ENCODE measurements at places on chromosomes 11 and 22.
A peak's percentile ranks its signal among the peaks of the same experiment; 100 is the strongest.

DNA sequence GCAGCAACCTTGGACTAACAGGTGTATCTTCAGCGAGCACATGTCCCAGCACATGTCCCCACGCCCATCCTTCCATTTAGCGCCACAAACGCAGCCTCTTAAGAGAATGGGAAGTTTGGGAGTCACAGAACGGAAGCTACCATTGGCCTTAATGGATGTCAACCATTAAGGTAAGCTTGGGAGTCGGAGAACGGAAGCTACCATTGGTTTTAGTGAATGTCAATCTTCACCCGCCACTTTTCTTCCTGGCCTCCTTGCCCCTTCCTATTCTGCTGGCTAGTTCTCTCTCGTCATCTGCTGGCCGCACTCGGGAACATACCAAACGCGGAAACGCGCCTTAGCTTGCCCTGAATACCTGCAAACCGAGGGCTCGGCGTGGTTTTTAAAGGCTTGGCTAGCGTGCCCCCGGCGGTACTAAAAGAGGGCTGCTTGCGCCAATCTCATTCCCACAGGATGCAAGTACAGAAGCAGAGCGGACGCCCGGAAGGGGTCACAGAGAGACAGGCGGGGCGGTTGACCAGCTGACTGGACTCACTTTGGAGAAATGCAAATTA lies 24.3 kb downstream of the GLYATL1 start:
- DNase-seq, result peak; percentile 69

- peak; percentile 53 for DNase-seq
Observed at GRCh38 chr22:41576877-41577276, 12.8 kb downstream of the PMM1 start.

DNA sequence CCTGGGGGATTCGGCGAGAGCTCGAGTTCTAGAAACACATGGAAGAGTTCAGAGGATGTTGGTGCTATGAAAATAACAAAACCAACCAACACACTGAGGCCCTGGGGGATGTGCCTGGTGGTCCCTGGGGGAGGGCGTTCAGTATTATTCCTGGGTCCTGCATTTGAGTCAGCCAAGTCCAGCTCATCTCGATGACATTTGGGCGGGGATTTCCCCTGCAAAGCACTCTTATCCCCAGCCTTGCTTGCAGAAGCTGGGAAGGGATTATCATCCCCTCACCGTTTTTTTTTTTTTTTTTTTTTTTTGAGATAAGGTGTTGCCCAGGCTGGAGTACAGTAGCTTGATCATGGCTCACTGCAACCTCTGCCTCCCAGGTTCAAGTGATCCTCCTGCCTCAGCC lies 2.1 kb upstream of the SMIM38 start:
- no peak for DNase-seq

GRCh38 chr11:8756201-8756600 lies 73.6 kb downstream of the RPL27A start:
- DNase-seq, result no peak

- DNase-seq, result peak; percentile 16
Observed at GRCh38 chr11:87236368-87236767, 198.6 kb downstream of the TMEM135 start.

DNA sequence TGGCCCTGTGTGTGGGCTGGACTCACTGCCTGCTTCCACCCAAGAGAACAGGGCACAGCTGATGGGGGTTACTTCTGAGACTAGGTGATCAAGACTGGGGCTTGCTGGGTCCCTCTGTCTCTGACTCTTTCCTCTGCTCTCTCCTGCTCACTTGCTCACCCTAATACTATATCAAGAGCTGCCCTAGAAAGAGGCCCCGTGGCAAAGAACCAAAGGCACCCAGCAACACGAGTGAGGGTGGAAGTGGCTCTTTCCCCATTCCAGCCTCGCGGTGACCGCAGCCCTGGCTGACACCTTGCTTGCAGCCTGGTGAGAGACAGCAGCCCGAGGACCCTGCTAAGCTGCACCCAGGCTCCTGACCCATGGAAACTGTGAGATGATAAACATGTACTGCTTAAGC lies 20.7 kb upstream of the NFAM1 start:
- DNase-seq, result no peak

DNA sequence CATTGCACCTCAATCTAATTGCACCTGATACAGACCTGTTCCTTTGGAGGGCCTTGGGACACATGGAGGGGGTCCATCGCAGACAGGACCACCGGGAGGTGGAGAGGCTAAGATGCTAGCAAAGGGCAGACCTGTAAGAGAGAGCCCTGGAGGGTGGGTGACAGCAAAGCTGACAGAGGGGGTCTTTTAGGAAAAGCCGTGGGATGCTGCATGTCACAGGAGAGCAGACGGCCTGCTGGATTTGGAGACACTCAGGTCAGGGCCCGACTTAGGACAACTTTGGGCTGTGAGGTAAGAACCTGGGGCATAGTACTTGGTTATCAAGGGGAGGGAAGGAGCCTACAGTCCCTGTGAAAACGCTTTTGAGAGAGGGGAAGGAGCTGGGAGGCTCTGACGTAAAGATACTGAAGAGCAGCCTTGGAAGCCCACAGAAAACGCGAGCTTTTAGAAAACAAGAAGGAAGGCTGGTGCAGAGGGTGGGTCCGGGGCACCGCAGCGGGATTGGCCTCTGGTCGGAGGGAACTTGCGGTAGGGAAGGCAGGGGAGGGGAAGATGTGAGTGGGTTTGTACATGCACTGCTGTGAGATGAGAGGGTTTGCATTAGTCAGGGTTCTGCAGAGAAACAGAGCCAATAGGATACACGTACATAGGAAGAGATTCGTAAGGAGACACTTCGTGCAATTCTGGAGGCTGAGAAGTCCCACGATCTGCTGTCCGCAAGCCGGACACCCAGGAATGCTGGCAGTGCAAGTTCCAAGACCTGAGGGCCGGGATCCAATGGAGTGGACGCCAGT lies 868.5 kb downstream of the TBC1D22A start:
- DNase-seq, result no peak

DNA sequence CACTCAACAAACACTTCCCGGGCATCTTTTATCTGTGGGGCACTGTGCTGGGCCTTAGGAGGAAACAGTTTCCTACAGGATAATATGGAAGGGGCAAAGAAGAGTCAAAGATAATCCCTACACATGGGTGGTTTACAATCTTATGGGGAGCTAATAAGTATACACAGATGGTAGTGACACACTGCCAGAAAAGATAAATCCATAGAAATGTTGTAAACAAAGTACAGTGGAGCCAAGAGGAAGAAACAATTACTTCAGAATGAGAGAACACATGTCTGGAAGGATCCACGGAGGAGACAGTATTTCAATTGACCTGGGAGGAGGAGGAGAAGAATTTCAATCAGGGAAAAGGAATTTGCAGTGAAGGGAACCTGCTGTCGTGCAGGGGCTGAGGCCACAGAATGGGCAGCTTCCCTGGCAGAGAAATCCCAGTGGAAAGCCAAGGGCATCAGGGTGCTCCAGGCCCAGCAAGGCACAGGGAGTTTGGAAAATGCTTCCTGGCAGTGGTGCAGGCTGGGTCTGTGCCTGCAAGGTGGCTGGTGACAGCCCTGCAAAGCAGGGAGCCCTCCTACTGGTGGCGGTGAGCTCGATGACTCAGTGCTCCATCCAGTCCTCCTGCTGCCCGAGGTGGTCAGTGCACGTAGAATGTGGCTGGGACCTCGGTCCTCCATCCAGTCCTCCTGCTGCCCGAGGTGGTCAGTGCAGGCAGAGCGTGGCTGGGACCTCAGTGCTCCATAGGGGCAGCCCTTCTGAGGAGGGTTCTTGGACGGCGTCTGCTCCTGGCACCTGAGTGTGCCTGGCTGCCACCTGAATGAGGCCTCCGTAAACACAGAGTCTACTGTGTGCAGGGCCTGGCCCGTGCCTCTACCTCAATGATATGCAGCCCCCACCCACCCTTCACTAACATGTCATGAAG lies 444.3 kb upstream of the B3GAT1 start:
- DNase-seq, result no peak

- DNase-seq, result no peak
Observed at GRCh38 chr11:97610854-97611253, 1221.0 kb downstream of the JRKL start.

DNA sequence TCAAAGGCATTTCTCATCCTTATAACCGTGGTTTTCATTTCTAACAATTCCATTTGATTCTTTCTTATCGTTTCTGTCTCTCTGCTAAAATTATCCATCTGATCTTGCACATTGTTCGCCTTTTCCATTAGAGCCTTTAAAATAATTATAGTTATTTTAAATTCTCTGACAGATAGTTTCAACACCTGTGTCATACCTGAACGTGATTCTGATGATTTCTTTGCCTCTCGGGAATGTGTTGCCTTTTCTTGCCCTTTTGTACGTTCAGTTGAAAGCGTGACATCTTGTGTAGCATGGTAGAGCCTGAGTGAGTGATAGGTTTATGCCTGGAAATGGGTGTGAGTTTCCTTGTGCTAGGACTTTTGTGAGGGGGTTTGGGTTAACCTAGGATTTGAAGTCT lies 121.5 kb upstream of the NARS2 start:
- DNase-seq, result no peak

DNA sequence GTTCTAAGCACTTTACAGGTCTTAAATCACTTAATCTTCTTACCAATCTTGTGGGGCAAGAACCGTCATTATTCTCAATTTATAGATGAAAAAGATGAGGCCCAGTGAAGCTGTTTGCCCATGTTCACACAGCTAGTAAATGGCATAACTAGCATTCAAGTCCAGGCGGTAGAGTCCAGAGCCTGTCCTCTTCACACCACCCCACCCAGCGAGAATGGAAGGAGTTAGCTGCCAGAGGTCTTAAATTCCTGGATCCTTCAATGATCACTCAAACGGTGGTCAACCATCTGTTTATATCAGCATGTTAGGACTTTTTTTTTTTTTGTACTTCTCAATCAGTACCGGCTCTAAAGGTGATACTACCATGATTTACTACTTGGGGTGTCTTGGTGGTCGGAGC lies 43.3 kb downstream of the PARVA start:
- no peak for DNase-seq

DNA sequence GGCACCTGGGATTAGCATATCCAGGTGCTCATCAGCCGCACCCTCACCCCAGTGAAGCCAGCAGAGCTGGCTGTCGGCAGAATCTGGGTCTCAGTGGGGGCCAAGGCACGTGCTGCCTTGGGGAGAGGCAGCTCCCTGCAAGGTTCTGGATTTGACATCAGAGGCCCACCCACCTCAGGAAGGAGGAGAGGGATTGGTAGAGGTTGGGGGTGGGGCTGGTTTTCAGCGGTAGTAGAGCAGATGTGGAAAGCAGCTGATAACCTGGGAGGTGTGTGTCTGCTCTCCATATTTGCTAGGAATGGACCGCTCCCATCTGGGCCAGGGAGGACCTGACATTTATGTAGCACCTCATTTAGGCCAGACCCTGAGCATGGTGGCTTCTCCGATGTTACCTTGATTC lies 147.5 kb downstream of the GRIK4 start:
- no peak for DNase-seq

GRCh38 chr11:36868380-36868779 lies 270.3 kb upstream of the RAG2 start:
- DNase-seq, result no peak

- DNase-seq, result no peak
Observed at GRCh38 chr11:120011836-120012235, 126.1 kb downstream of the TRIM29 start.

DNA sequence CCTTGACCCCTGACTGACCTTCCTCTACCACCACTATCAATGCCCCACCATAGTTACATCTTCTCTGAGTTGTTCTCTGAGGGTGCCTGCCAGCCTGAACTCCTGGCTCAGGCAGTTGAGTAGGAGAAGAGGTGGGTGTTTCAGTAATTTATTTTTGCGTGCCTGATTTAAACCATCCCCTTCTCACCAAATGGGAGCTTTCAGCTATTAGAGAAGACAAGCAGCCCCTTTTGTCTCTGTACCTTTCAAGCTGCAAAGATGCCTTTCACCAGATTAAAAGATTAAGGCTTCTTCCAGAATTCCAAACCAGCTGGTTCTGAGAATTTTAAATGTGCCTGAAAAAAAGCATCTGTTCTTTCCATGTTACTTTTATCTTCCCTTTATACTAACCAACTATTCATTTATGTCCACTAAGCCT lies 223.8 kb downstream of the FAM76B start:
- no peak for DNase-seq

DNA sequence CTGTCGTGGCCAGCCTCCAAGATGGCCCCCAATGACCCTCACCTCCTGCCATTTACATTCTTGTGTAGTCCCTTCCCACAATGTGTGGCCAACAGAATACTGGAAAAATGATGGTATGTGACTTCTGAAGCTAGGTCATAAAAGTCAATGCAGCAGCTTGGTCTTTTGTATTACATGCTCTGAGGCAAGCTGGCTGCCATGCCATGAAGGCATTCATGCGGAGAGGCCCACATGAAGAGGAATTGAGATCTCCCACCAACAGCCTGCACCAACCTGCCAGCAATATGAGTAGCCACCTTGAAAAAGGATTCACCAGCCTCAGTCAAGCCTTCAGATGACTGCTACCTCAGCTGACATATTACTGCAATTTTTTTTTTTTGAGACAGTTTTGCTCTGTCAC lies 4.6 kb downstream of the MRTFA start:
- DNase-seq, result no peak

- DNase-seq, result no peak
Observed at GRCh38 chr22:26541167-26541819, 29.0 kb upstream of the TFIP11 start.

GRCh38 chr11:122030286-122030685 lies 85.7 kb downstream of the BLID start:
- DNase-seq, result no peak

- DNase-seq, result no peak
Observed at GRCh38 chr11:96074551-96075310, 150.8 kb upstream of the MTMR2 start.

DNA sequence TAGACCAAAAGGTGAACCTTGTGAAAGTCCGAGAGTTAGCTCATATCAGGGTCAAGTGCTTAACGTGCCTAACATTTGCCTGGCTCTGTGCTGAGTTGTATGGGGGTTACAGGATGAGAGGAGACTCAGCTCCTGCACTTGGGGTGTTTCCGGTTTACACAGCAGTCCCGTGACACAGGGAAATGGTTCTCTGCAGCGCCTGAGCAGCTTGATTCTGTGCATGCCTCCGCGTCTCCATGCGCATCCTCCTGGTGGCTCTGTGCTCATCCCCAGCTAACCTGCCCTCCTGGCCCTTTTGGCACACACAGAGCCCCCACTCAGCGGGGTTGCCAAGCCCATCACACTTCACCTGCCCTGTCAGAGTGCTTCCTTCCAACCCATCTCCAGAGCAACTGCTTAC lies 238.3 kb upstream of the TBCEL start:
- no peak for DNase-seq

GRCh38 chr11:87779276-87780067 lies 395.8 kb downstream of the RAB38 start:
- DNase-seq, result no peak

- DNase-seq, result peak; percentile 17
Observed at GRCh38 chr11:128251140-128251539, 336.2 kb downstream of the ETS1 start.

All from astrocyte of the spinal cord (primary cell).